ENCODE measurements at places on chromosomes 2 and 18.

- no peak for DNase-seq
Observed at GRCh38 chr2:173862612-173863217, 102.5 kb downstream of the SP3 start.

GRCh38 chr2:124283096-124283495, 258.0 kb downstream of the CNTNAP5 start:
- no peak for DNase-seq

- no peak for DNase-seq
Observed at GRCh38 chr18:54696616-54697293, 105.7 kb downstream of the DYNAP start.

GRCh38 chr2:190578158-190579057, 43.9 kb upstream of the NEMP2 start:
- no peak for DNase-seq

DNA sequence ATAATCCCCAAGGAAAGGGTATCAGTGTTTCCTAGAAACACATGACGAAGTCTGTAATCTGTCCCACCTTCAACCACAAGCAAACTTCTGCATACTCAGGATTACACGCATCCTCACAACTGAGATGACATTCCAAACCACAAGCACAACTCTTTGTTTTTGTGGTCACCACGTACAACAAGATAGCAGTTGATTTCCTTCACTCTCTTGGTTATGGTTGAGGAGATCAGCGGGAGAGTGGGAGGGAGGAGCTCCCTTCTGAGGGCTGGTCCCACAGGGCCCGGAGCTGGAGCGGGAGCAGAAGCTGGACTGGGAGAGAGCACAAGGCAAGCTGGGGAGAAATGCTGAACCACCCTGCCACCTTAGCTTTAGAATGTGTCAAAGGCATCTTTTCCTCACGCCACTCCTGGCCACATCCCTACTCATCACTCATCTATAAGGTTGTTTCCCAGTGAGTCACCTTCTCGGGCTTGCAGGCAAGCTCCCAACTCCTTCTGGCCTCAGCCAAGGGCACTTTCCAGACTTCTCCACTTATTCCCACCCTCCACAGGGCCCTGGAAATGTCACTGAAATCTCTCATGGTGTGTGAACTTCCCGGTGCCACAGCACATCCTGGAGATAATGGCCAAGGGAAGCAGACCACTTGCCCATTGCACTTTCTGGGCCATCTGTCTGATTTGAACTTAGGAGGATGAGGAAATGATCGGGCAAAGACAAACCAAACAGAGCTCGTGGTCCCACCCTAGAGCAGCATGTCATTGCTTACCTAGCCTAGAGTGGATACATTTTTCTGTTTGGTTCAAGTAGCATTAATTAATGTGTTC, 98.9 kb upstream of the LGALSL start:
- no peak for DNase-seq

DNA sequence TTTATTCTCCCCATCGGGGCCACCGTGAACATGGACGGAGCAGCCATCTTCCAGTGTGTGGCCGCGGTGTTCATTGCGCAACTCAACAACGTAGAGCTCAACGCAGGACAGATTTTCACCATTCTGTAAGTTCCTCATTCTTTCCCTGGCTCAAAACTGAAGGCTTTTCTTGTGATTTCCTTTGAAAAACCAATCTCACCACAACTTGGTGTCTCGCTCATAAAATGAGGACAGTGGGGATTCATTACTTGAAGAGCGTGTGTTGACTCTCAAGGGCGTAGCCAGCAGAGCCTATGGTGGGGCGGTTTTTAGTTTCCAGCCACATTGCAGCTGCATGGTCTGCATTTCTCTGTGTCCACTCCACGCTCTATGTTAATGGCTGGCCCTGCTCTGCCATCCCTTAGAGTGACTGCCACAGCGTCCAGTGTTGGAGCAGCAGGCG, 29.0 kb downstream of the SLC1A4 start:
- DNase-seq = no peak

GRCh38 chr18:2111456-2111855, 459.8 kb downstream of the METTL4 start:
- DNase-seq = no peak

DNA sequence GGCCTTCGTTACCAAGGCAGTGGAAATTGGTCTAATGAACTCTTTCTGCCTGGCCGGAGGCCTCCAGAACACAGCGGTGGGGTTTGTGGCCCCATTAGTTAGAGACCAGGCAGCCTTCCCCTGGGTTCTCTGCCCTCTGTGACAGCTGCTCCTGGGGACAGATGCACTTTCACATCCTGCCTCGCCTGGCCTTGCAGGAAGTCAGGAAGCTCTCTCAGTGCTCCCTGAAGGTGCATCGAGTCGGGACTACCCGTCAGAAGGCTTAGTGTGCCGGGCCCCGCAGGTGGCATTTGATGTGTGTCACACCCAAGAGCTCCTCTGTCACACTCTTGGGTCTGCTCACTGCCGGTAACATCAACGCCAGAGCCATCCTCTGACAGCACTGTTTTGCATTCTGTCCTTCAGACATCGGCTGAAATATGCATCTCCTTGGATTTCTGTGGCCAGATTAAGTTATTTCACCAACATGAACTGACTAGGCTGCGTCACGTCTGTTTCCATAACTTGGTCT, 158.3 kb downstream of the LDLRAD4 start:
- DNase-seq = no peak

DNA sequence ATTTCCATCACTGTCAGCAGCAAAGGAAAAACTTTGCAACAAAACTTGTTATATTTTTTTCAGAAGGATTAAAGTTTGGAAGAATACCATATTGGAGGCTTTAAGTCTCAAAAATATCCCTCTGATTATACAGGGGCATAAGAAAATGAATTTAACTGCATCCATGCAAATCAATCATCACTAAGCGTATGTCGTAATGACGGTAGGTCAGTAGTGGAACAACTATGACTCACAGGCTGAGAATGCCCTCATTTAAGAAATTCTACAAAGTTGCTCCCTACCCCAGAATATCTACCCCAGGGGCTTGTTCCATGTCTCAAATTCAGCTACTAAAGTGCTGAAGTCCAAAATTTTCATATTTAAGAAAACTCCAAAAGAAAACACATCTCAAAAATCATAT, 12.5 kb upstream of the NAB1 start:
- DNase-seq = no peak

DNA sequence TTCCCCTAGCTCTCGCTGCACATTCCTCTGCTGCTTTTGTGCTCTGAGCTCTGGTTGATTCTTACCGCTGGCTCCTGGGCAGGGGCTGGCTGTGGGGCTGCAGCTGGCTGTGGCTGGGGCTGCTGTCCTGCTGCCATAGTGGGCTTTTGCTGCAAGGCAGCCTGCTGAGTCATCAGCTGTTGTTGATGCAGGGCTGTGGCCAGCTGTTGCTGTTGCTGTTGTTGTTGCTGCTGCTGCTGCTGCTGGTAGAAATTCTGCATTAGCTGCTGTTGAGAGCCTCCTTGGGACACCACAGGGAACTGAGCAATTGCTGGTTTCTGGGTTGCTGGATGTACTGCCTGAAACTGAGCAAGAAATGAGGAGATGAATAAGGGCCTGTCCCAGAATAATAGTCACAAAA, 77.2 kb upstream of the NFU1 start:
- peak; percentile 74 for DNase-seq

- no peak for DNase-seq
Observed at GRCh38 chr2:219844401-219845091, 217.1 kb downstream of the SLC4A3 start.

DNA sequence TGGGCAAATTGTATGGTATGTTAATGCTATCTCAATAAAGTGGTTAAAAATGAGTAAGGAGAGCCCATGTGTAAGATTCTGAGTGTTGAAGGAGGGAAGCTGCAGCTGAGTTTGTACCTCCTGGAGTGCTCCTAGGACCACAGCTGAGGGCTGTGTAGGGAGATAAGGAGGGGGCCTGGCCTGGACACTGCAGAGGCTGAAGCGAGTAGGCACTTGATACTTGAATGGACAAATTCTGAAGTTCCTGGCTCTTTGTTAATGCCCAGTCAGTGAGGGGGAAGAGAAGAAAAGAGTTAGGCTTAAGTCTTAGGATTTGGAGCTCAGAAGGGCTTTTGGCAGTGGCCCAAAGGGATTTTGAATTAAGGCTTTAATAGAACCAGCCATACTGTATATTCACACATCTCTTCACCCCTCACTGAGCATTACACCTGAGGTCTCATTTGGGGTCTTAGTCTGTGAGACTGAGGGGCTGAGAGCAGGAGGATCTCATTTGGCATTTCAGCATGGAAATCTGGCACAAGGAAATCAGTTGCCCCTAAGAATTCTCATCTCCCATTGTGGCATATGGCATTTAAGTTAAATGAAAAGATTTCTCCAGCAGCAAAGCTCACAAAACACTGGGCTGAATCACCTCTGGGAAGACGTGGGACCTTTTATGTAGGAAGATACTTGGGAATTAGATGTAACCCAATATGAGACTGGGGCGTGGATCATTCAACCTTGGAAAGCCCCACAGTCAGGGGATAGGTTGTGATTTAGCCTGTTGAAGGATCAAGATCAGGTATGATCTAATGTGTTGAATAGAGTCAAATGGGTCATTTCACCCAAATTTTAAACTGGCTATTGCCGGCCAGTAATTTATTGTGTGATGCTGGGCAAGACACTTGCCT, 46.8 kb downstream of the LIPG start:
- no peak for DNase-seq

- DNase-seq = no peak
Observed at GRCh38 chr2:161824226-161824625, 200.0 kb downstream of the SLC4A10 start.

- DNase-seq = no peak
Observed at GRCh38 chr2:112621790-112622527, 23.8 kb upstream of the SLC20A1 start.

DNA sequence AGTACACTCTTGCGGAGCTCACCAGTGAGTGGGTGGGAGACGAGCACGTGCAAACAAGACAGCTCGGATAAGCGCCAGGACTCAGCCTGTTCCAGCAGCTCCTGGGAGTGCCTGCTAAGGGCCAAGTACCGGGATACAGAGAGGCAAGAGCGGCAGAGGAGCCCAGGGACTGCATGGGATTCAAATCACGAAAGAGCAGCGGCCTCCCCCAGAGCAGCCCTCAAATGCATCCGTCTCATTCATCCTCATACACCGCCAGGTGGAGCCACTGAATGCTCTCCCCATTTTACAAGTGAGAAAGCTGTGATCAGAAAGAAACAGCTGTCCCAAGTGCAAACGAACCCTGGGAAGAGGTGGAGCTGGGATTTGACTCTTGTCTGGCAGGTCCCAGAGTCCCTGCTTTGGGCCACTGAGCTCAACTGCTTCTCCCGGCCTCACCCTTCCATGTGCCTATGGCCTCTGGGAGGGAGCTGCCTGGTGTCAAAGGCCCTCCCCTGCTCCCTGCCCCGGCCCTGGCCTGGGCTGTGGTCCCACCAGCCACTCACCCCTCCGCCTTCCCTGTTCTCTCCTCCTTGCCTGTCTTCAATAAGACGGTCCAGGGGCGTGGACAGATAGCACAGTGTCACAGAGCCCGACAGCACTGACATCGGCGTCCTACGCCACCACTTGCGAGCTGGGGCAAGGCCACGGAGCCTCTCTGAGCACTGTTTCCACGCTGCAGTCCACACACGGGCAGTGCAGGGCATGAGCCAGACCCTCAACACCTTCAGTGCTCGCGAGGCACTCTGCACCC, 72.8 kb upstream of the TAF1B start:
- DNase-seq = peak; percentile 95

GRCh38 chr2:150165442-150165841, 322.0 kb downstream of the RND3 start:
- DNase-seq = no peak

- DNase-seq = no peak
Observed at GRCh38 chr2:36446294-36446693, 90.7 kb downstream of the CRIM1 start.

- no peak for DNase-seq
Observed at GRCh38 chr2:159114835-159115234, 146.4 kb downstream of the TANC1 start.

DNA sequence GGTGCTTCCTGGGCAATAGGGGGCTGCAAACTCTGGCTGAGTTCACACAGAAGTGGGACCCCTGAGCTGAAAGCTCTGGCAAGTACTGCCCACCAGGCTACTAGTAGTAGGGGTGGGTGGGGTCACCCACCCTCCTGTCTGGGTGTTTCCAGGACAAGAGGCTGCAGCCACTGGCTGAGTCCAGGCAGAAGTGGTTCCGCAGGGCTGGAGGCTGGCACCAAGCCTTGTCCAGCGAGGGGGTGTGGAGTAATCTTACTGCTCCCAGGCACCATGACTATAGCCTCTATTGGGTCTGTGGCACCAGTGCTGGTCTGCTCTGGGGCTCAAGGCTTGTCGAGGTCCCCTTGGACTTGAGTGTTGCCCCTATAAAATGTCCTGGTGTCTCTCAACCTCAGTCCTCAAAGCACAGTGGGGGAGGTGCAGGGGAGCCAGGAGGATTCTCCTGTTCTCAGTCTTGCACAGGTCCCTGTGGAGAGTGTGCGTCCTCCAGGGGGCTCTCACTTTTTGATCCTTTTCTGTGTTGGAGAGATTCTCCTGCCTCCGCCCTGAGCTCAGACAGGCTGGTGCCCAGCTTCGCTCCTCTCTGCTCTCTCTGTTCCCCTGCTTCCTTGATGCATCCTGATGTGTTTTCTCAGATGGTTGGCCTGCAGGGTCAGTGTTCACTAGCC, 48.1 kb downstream of the NUP35 start:
- no peak for DNase-seq

DNA sequence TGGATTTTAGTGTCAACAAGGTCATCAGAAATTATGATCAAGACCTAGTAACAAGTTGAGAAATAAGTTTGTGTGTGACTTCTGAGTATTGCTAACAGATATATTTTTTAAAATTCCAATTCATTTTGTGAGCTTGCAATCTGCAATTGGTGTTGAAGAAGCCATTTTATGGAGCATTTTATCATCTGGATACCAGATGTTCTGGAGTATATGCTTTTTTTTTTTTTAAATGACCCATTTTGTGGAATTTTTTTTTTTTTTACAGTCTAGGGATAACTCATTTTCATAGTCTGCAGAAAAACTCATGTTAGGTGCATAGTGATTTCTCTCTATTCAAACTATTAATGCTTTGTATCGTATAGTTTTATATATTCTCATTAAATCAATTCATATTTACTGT, 12.6 kb downstream of the QPCT start:
- DNase-seq = no peak

- no peak for DNase-seq
Observed at GRCh38 chr2:117065912-117066311, 748.6 kb upstream of the DDX18 start.

DNA sequence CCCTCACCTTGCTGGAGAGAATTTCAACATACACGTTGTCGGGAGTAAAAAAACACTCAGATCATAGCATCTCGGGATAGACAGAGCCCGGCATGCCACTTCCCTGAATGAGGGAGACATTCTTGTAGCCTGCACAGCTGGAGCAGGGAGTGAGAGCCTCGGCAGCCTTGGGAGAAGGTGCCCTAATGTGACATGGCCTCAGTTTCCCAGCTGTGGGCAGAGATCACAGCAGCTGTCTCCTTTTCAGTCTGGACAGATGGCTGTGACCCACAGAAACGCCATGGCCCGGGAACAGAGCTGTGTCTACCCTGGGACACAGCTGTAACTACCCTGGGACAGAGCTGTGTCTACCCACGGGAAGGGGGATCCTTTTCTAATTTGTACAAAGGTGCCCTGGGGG, 55.9 kb downstream of the HS1BP3 start:
- no peak for DNase-seq

Data from NCI-H1694 (cell line).